ENCODE measurements at places on chromosomes 4 and X.

DNA sequence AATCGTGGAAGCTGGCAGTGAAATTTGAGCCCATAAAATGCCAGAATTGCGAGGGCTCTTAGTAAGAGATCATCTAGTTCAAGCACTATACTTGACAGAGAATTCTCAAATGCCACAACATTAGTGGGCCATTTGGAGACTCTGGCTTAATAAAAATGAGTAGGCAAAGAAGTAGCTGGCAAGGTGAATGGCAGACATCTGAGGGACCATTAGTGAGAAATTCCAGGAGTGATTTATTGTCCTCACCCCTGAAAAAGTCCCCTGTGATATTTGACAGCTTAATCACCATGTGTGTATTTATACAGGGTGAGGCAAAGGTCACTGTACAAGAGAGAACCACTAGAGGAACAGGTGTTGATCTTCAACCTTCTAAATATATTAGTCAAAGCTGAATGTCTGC, 207.5 kb downstream of the CHRDL1 start:
- DNase-seq: no peak

DNA sequence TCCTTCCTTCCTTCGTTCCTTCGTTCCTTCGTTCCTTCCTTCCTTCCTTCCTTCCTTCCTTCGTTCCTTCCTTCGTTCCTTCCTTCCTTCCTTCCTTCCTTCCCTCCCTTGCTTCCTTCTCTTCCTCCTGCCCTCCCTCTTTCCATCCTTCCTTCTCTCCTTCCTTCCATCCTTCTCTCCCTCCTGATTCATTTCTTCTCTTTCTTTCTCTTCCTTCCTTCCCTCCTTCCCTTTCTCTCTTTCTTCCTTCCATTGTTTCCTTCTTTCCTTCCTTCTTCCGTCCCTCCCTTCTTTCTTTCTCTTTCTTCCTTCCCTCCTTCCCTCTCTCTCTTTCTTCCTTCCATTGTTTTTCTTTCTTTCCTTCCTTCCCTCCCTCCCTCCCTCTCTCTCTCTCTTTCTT, 14.5 kb downstream of the CSF2RA start:
- no peak for DNase-seq

DNA sequence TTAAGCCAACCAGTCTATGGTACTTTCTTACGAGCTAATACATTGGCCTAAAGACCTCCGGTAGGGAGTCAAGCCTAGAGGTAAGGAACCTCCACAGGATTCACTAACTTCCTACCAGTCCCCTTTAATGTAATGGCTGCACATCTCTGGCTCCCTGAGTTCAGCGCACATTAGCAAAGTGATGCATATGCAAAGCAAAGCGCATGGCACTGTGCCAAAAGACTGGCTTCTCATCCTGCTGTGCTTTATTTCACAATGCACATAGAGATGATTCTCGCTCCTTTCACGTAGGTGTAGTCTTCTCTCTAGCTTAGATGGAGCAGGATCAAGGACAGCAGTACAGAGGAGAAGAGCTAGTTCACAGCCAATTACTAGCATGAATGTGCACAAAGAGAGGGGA, 14.6 kb upstream of the CLTRN start:
- DNase-seq: no peak

DNA sequence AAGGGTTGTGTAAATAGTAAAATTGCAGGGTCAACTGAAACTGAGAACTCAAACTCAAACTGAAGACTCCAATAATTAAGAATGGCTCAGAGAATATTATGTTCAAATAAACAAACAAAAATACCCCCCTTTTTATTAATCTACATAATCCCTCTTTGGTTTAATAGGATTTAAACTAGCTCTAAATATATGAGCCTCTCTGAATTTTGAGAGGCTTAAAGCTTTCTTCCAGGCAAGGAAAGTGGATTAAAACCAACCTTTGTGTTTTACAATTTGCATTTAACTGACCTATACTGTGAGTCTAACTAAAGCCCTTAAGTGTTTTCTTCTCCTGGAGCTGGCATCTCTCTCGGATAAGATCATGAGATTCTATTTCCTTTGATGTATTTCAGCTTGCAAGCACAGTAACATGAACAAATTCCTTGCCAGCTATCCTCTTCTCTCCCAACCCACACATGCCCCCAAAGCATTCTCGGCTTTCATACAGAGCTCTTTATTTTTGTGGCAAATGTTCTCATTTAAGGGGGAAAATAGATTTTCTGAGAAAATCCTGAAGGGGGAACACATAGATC, 1310.8 kb upstream of the AGA start:
- no peak for DNase-seq

DNA sequence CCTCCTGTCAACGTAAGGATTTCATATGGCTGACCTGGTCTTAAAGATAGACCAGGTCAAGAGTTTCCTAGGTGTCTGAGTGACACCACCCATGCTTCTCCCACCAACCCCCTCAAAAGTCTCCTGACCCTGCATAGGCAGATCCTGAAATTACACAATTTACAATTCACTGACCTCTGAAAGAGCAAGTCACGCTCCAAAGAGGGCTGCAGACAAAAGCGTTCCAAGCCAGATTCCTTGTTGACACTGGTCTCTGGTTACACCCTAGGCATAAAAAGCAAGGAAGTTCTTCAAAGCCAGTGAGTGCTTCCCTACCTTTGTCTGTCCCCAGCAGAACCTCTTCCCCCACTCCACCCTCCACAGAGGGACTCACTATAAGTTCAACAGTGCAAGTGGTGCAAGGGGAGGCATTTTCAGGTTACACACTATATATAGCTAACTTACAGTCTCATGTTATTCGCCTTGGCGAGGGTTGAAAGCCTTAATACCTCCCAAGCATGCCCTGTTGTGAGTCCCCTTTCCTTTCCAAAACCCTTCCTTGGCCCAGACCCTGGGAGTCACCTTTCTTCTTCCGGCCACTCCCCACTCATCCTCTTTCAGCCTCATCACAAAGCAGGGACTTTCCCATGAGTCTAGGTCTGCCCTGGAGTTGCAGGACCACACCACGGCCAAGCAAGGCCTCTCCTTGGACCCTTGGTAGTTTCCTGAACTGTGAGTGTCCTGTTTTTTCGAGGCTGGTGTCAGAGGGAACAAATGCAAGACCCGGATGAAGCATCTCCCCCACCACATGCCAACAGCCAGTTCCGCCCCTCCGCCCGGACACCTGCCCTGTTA, 58.0 kb upstream of the KLF3 start:
- no peak for DNase-seq

DNA sequence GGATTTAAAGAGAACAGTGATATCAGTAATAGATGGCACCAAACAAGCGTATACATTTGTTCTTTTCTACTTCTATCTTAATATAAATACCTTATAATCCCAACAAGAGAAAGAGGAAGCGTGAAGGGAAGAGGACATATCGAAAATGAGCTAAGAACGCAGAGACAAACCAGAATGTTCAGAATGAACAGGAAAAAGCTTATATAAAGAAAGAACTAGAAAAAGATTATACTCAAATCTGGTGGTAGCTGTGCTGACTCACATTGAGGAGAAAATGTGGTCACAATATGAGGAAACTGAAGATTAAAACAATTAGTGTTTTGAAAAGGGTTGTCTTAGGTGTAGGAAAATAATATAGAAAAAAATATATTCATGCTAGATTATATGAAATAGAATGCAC, 2.0 kb upstream of the GPR34 start:
- no peak for DNase-seq

DNA sequence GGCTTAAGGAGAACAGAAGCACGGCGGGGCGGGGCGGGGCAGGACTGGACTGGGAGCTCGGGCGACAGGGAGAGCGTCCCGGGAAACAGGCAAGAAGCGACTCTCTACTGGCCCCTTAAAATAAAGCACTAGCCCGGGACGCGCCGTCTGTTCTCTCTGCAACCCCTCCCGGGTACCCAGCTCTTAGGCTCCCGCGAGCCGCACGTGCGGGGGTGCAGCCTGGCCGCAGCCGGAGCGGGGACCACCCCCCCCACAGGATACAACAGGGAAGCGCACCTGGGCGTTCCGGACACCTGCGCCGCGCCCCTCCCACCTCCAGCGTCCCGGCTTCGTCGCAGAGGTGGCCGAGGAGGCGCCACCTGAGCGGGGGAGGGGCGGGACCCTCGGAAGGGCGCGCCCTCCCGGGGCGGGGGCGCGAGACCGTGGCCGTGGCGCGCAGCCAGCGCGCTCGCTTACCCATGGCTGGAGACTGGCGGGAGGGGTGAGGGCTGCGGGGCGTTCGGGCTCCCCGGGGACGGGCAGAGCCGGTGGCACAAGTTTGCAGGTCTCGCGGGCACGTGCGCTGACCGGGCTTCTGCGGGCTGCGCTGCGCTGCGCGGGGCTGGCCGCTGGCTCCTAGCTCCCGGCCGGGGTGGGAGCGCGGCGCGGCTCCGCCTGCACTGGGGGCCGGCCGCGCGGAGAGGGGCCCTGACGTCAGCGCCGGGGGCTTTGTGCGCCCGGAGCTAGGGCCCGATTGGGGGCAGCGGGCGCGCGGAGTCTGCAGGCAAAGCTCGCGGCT, 91.5 kb downstream of the GEMIN8 start:
- no peak for DNase-seq

GRCh38 chr4:128565565-128566186, 243.8 kb upstream of the JADE1 start:
- no peak for DNase-seq

DNA sequence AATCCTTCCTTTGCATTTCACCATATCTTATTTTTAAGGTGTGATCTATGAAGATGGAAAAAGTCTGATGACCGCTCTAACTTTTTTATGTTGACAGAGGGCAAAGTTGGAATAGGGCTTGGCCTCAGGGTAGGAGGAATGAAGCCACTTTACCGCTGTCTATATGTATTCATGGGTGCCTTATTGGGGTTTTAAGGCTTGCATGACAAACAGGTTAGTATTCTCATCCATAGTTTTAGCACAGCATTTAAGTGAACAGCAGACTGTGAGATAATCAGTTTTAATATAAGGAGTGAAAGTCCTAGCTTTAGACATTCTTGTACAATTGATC, 81.7 kb upstream of the BMP2K start:
- no peak for DNase-seq

DNA sequence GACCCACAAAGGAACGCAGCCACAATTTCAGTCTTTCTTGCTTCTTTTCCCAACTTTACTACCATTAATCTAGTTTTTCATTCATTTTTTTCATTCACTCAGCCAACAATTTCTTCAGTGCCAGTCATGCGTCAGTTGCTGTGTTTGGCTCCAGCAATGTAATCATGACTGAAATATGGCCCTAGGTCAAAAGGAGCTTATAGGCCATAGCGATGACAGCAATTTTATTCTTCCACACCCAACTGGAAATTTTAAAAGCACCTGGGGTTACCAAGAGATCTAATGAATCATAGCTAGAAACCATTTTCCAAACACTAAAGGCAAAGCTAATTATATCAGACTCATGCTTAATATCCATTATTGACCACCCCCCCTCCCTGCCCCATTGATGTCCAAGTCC, 29.8 kb upstream of the C1QTNF7 start:
- DNase-seq: no peak

- DNase-seq: no peak
Measured at GRCh38 chr4:4217113-4217512, 9.6 kb downstream of the OTOP1 start.

DNA sequence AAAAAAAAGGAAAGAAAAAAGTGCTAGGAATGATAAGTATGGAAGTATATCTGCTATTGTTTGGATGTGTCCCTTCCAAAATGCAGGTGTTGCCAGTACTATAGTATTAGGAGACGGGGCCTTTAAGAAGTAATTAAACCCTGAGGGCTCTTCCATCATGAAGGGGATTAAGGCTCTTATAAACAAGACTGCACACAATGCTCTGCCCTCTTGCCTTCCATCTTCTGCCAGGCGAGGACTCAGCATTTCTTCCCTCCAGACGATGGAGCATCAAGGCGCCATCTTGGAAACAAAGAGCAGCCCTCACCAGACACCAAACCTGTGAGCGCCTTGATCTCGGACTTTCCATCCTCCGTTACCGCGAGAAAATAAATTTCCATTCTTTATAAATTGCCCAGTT, 120.1 kb upstream of the GPM6A start:
- DNase-seq: no peak

GRCh38 chr4:3483471-3483921, 20.4 kb downstream of the DOK7 start:
- DNase-seq: no peak

DNA sequence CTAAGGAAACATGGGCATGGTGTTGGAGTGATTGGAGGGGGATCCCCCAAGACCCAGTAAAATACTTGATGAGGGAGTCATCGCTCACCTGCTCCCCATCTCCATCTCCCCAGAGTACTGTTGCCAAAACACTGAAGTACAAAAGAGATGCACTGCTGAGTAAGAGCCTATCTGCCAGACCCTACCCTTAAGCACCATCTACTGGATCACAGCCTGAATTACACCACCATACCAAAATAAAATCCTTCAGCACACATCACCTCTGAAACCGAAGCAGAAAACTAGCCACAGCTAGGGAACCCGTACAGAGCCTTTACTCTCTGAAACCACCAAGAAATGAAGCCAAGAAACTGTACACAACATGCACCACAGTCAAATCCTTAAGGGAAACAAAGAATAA, 466.3 kb upstream of the ACTRT1 start:
- DNase-seq: no peak

DNA sequence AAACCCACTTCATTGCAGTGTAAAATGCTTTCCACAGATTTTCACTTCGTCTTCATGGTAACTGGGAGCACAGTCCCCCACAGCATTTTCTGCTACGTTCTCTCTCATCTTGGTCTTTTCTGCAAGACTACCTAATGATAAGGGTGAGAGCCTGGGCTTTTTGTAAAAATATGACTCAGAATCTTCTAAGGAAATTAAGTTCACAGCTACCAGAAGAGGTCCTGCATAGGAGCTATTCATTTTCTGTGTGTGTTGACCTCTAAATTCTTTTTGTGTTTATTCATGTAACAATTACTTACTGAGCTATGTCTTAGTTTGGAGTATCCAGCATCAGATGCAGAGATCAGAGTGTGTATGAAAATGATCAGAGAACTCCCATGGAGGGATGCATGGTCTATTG, 192.2 kb downstream of the CPEB2 start:
- no peak for DNase-seq

DNA sequence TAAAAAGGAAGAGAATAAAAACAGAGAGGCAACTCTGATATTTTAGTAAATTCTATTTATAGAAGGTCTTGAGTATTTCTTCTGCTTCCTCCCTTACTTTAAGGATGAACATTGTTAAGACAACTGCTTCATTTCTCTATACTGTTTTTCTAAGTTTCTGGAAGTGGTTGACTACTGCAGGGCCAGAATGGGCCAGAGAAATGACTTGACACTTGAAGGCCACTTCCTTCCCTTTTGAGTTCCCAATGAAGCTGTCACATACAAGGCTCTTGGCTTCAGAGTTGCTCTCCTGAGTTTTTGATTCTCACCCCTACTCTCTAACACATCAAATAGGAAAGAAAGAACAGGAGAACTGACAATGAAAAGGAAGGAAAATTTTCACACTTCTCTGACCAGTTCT, 37.6 kb downstream of the PKD2 start:
- no peak for DNase-seq

GRCh38 chr4:68744368-68744767, 71.4 kb upstream of the UGT2B10 start:
- no peak for DNase-seq

DNA sequence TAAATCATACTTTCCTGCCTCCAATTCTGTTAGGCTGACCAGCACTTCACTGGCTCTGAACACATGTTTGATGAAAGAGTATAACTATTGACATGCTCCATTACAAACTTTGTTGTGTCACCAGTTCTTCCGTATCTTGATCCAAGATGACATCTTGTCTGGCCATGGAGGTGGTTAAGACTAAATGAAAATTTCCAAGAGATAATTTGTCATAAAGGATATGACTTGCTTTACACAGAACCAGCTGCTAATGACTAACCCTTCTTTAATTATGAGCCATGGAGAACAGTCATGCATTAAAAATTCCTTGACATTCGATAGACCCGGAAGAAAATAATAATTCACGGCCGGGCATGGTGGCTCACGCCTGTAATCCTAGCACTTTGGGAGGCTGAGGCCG, 17.7 kb upstream of the N4BP2 start:
- DNase-seq: no peak

Measured in effector memory CD4-positive, alpha-beta T cell (primary cell).